Glomerular endothelial cell (primary cell): ENCODE measurements at places on chromosomes 5 and 9. TPM values are rescaled to one million over a fixed set of nuclear protein-coding genes. Genes with fewer than 3 reads are reported as not detected.

Gene PCDH12
- 42.8 and 67.3 TPM in 2 replicates for total RNA-seq

Gene PRR7
- 13.5 and 20.0 TPM in 2 replicates for total RNA-seq

Gene TAF11L6
- total RNA-seq = not detected in 2 replicates

Gene C7
- total RNA-seq = 0.12 TPM in 1 of 2 replicates, not detected in the other

Gene OR1Q1
- total RNA-seq = not detected in 2 replicates

Gene MAP1B
- 401 and 515 TPM in 2 replicates for total RNA-seq

Gene TEX10
- 19.1 and 25.7 TPM in 2 replicates for total RNA-seq

Gene LTC4S
- total RNA-seq = not detected in 2 replicates

Gene FOXD4
- total RNA-seq = not detected in 2 replicates

Gene PTGES2
- 63.4 and 68.6 TPM in 2 replicates for total RNA-seq

Gene C9
- 0.12 and 0.44 TPM in 2 replicates for total RNA-seq

Gene IFNA13
- not detected in 2 replicates for total RNA-seq

Gene SPINK5
- 0.12 and 3.2 TPM in 2 replicates for total RNA-seq

Gene GBGT1
- total RNA-seq = 4.3 and 6.6 TPM in 2 replicates

Gene FUT7
- total RNA-seq = not detected in 2 replicates

Gene SPATA31E1
- not detected in 2 replicates for total RNA-seq

Gene PTGES
- 1.1 TPM in 1 of 2 replicates, not detected in the other for total RNA-seq

Gene KIF20A
- total RNA-seq = 8.2 and 13.6 TPM in 2 replicates

Gene C9orf153
- total RNA-seq = not detected in 2 replicates

Gene ZNG1E
- total RNA-seq = 30.2 and 43.4 TPM in 2 replicates

Gene ADAMTS2
- total RNA-seq = 0.68 and 6.1 TPM in 2 replicates

Gene IFNA2
- not detected in 2 replicates for total RNA-seq

Gene HAPLN1
- total RNA-seq = 0.12 TPM in 1 of 2 replicates, not detected in the other

Gene ECSCR
- 345 and 393 TPM in 2 replicates for total RNA-seq

Gene CTSV
- total RNA-seq = 0.19 and 1.6 TPM in 2 replicates

Gene GEMIN5
- total RNA-seq = 13.7 and 14.7 TPM in 2 replicates

Gene PCDHA10
- total RNA-seq = under 0.01 and 0.47 TPM in 2 replicates

Gene ANKRA2
- 11.8 and 12.2 TPM in 2 replicates for total RNA-seq

Gene HINT2
- total RNA-seq = 13.8 and 24.6 TPM in 2 replicates

Gene SELENOP
- total RNA-seq = 36.2 and 37.3 TPM in 2 replicates

Gene ZNF454
- total RNA-seq = 1.3 and 3.3 TPM in 2 replicates

Gene IL4
- not detected in 2 replicates for total RNA-seq

Gene AQP3
- total RNA-seq = 0.18 and 0.68 TPM in 2 replicates

Gene GGTA1
- total RNA-seq = 4.5 and 7.4 TPM in 2 replicates

Gene HMGCS1
- total RNA-seq = 34.1 and 41.8 TPM in 2 replicates

Gene SH3RF2
- total RNA-seq = 4.0 and 6.5 TPM in 2 replicates

Gene NUTM2G
- total RNA-seq = not detected in 2 replicates

Gene CD274
- total RNA-seq = 15.5 and 18.2 TPM in 2 replicates

Gene PRRT1B
- total RNA-seq = not detected in 2 replicates

Gene SIT1
- not detected in 2 replicates for total RNA-seq

Gene NTNG2
- total RNA-seq = 0.58 and 0.63 TPM in 2 replicates

Gene FBLL1
- 0.39 and 1.8 TPM in 2 replicates for total RNA-seq

Gene C5
- total RNA-seq = 0.29 and 1.7 TPM in 2 replicates

Gene RANBP17
- total RNA-seq = 11.4 and 12.9 TPM in 2 replicates

Gene PCDHA1
- total RNA-seq = 0.06 TPM in 1 of 2 replicates, not detected in the other

Gene CORO2A
- 0.29 and 0.64 TPM in 2 replicates for total RNA-seq

Gene NDST1
- total RNA-seq = 335 and 423 TPM in 2 replicates

Gene FBXO10
- total RNA-seq = 14.1 and 16.0 TPM in 2 replicates

Gene PCDHGA10
- 4.0 and 12.4 TPM in 2 replicates for total RNA-seq

Gene GPR150
- total RNA-seq = 0.10 and 0.82 TPM in 2 replicates

Gene TXNDC8
- total RNA-seq = not detected in 2 replicates

Gene CD72
- 1.3 TPM in 1 of 2 replicates, not detected in the other for total RNA-seq

Gene CCDC192
- total RNA-seq = not detected in 2 replicates
